Neural crest cell (in vitro differentiated cells): ENCODE measurements at places on chromosomes 13 and 19. TPM values are rescaled to one million over a fixed set of nuclear protein-coding genes. Genes with fewer than 3 reads are reported as not detected.

Gene GPC6
- total RNA-seq, result 13.4 and 14.1 TPM in 2 replicates

Gene RFXAP
- total RNA-seq, result 13.9 and 17.1 TPM in 2 replicates

Gene ZNF549
- total RNA-seq, result 10.3 and 10.6 TPM in 2 replicates

Gene GMIP
- total RNA-seq, result 20.6 and 25.1 TPM in 2 replicates

Gene UNC13A
- total RNA-seq, result 5.7 and 6.4 TPM in 2 replicates

Gene CDX2
- 1.3 and 2.4 TPM in 2 replicates for total RNA-seq

Gene ERICH4
- not detected in 2 replicates for total RNA-seq

Gene MIPEP
- total RNA-seq, result 19.6 and 21.4 TPM in 2 replicates

Gene IZUMO2
- total RNA-seq, result not detected in 2 replicates

Gene ZNF383
- 9.0 and 9.8 TPM in 2 replicates for total RNA-seq

Gene UHRF1
- total RNA-seq, result 219 and 223 TPM in 2 replicates

DNA sequence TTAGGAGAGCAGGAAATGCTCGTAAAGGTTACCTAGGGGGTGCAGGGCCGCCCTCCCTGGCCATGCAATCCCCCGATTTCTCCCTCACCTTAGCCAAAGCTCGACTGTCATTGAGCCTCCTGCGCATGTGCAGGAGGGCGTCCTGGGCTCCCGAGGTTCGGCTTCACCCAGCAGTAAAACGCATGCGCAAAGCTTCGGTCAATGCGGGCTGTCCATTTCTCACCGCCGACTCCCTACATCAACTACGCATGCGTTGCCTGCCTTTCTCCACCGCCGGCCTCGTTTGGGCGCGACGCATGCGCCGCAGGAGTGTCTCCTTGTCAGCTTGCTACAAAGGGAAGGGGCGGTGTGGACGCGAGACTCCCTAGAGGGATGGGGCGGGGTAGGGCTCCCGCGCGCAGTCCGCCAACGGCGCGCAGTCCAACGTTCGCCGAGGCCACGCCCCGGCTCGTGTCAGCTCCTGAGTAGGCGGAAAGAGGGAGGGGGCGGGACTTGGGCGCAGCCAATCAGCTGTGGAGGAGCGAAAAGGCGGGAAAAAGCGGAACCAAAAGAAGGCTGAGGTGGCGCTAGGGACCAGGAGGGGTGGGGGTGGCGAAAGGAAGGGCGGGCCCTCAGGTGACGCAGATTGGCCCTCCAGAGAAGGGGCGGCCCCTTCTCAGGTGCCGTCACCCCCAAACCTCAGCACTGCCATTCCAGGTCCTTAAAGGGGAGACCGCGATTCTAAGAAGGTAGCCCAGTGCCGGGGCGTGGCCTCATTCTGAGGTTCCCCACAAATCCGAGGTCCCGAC lies at the start of the genes SYNGR4 and TMEM143:
Gene SYNGR4, plus strand, starts transcription at position 558 of the 788 bp plus-strand sequence. CDS start 1,476 bp downstream, outside the sequence.
Gene TMEM143, minus strand, starts transcription at position 131 of the 788 bp plus-strand sequence. Its CDS starts 20 bp downstream, at position 111.
- DNase-seq, result peak; percentile 95

DNA sequence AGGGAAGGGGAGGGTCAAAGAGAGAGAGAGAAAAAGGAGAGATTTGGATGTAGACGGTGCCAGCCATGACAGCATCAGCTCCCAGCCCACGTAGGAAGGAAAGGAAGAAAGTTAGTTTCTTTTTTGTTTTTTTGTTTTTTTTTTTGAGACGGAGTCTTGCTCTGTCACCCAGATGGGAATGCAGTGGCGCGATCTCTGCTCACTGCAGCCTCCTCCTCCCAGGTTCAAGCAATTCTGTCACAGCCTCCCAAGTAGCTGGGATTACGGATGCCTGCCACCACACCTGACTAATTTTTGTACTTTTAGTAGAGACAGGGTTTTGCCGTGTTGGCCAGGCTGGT lies 27.6 kb downstream of the ELL start:
- DNase-seq, result no peak

DNA sequence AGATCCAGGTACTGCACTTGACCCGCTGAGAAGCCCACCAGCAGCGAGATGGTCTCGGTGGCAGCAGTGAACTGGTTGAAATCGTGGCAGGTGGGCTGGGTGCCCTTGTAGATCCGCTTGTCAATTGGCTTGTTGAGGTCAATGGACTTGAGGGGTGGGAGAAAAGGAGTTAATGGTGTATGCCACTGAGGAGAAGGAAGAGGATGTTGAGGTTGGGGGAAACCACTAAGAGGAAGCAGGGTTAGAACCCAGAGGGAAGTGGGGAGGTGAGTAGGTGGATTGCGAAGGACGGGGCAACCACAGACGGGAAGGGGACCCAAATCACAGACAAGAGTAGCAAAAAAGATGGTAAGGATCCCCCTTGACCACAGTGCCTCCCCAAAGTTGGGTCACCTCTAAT lies 1.7 kb downstream of the DMWD start:
- no peak for DNase-seq

- DNase-seq, result no peak
Observed at GRCh38 chr13:77359171-77359570, 32.3 kb upstream of the MYCBP2 start.

GRCh38 chr13:39023761-39024160 lies 14.1 kb downstream of the PROSER1 start:
- DNase-seq, result no peak

GRCh38 chr13:43782686-43783085 lies 4.1 kb downstream of the ENOX1 start:
- no peak for DNase-seq

- peak; percentile 71 for DNase-seq
Observed at GRCh38 chr13:39612023-39612637, 9.1 kb upstream of the LHFPL6 start.

DNA sequence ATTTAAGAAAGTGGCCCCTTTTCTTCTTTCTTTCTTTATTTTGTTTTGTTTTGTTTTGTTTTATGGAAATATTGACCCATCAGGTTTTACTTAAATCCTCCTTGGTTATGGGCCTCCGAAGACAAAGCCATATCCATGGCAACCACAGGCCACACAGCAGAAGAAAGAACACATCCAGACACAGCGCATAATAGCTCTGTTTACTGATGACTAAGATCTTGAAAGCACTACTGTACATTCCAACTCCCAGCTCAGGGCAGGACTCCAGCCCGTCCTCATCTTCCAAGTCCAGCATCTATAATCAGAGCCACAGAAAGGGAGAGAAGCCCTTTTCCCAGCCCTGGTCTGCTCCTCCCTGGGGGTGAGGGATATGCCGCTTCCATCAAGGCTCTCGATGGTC lies 84.3 kb downstream of the NUFIP1 start:
- DNase-seq, result no peak

- DNase-seq, result no peak
Observed at GRCh38 chr19:2678044-2678671, 24.3 kb downstream of the GNG7 start.

- no peak for DNase-seq
Observed at GRCh38 chr13:73759434-73759833, 374.8 kb downstream of the KLF12 start.

- no peak for DNase-seq
Observed at GRCh38 chr19:7456964-7457541, 31.8 kb downstream of the PEX11G start.

- no peak for DNase-seq
Observed at GRCh38 chr13:67791047-67791446, 560.9 kb upstream of the PCDH9 start.

DNA sequence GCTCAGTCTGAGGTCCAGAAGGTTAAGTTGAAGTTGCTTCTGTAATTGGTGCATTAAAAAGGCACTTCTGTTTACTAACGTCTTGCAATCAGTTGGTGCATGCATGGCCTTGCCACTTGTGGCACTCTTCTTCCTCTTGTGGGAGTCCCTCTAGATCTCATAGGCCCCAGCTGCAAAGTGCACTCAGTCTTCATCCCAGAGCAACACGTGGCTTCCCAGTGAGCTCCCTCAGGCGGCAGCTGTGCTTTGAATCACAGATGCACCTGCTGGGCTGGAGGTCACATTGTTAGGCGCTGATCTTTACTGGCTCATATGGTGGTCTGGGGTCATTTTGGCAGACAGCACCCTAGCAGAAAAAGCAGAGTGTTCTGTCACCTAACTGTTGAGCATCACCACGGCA lies 215.7 kb downstream of the ZNF536 start:
- DNase-seq, result no peak

DNA sequence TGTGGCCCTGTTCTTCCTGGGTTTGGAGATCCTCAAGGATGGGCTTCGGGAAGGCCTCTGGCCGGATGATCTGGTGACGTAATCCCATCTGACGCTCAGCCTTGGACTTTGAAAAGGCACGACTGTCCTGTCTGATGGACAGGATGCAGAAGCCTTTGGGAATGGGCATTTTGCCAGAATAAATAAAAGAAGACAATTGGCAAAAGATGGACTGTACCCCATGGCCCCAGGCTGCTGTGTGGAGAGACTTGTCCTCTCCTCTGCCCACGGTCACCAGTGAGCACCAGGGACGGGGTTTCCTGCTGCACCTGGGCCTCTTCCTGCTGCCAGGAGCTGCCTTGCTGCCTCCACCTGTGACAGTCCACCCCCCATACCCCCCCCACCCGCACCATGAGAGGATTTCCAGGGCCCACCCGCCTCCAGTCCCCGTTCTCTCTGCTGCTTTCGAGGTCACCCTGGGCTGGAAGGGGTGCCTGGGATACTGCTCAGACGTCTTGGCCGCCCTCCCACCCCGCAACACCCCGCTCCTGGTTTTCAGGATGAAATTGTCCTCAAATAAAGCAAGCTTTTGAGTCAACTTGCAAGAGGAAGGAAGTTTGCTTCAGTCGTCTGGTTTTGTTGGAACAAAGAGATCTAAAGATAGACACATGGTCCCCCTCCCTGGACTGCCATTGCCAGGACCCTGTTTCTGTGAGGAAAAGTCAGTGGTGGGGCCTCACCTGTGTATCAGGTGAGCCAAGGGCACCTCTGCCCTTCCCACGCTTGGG lies 40.9 kb downstream of the MCF2L start:
- DNase-seq, result no peak

GRCh38 chr13:25179832-25180774 lies 8.0 kb upstream of the AMER2 start:
- DNase-seq, result no peak

DNA sequence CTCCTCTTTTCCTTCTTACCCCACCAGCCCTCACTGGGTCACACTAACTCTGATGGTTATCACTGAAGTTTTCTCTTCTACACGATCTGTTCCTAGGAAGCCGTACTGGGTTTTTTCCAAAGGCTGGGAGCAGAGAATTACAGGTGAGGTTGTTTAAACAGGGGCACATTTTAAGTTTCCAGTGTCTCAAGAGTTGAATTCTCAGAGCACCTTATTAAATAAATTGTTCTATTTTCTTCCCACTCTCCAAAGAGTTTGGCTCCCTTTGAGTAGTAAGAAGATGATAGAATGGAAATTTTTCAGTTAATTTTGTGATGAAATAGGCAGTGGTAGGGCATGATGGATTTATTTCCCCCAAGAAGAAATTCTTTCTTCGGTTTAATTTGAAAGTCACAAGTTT lies at the start of gene OR7D4:
Gene OR7D4, minus strand, starts transcription at position 101 of the 400 bp plus-strand sequence. CDS start 4,752 bp downstream, outside the sequence.
- no peak for DNase-seq
